Natural killer cell (primary cell): ENCODE measurements at places on chromosomes 7 and 10. TPM values are rescaled to one million over a fixed set of nuclear protein-coding genes. Genes with fewer than 3 reads are reported as not detected.

The CREB3L2 gene
- total RNA-seq, result 45.9 TPM

The GPR15LG gene
- not detected for total RNA-seq

The PDZD7 gene
- 0.35 TPM for total RNA-seq

The FGFBP3 gene
- total RNA-seq, result 2.0 TPM

The FKBP9 gene
- total RNA-seq, result 2.3 TPM

GRCh38 chr10:1612908-1613307 is 124.4 kb downstream of the ADARB2 start:
- DNase-seq, result no peak
- H3K27ac ChIP-seq, result no peak overlapping the region
- H3K4me3 ChIP-seq, result no peak overlapping the region

DNA sequence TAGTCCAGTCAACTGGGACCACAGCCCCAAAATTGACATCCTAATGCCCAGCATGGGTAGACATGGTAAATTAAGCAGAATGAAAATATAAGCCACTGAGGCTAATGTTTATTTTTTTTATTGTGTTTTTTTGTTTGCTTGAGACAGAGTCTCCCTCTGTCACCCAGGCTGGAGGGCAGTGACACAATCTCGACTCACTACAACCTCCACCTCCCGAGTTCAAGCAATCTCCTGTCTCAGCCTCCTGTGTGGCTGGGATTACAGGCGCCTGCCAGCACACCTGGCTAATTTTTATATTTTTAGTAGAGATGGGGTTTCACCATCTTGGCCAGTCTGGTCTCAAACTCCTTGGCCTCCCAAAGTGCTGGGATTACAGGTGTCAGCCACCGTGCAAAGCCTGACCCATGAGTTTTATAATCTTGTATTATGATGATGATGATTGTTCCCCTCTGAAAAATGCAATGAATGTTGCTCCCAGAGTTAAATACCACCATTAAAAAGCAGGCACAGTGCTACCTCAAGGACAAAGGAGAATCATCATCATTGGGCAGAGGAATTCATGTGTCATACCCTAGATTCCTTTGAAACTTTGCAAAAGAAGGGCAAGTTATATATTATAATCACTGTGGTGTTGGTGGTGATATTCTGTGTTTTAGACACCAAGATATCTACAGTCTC is 228.0 kb downstream of the PARD3 start:
- no peak overlapping the region for H3K4me3 ChIP-seq
- no peaks in the 10 kb centered on the region for H3K27me3 ChIP-seq
- no peaks in the 10 kb centered on the region for H3K36me3 ChIP-seq
- H3K4me1 ChIP-seq, result no peaks in the 10 kb centered on the region
- no peak overlapping the region for H3K27ac ChIP-seq

DNA sequence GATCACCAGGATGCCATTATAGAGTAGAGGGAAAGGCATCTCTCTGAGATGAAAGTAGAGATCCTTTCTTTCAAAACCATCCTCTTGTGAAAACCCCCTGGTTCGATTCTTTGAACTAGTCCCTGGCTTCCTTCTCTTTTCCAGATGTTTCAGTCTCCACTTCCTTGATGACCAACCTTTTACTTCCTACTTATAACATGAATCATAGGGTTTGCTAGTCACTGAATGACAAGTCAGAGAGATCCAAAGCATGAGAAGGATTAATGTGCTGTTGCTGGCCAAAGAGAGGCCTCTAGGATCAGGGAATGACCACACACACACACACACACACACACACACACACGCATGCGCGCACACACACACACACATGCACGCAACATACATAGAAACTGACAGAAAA is 161.1 kb upstream of the FRMD4A start:
- no peaks in the 10 kb centered on the region for H3K4me1 ChIP-seq
- no peaks in the 10 kb centered on the region for H3K36me3 ChIP-seq
- no peak overlapping the region for H3K4me3 ChIP-seq
- no peak overlapping the region for H3K27ac ChIP-seq
- no peaks in the 10 kb centered on the region for H3K27me3 ChIP-seq

GRCh38 chr10:85413570-85413969 is 953.0 kb downstream of the GRID1 start:
- no peaks in the 10 kb centered on the region for H3K4me1 ChIP-seq
- H3K27me3 ChIP-seq, result no peaks in the 10 kb centered on the region
- no peak overlapping the region for H3K4me3 ChIP-seq
- H3K27ac ChIP-seq, result no peak overlapping the region

DNA sequence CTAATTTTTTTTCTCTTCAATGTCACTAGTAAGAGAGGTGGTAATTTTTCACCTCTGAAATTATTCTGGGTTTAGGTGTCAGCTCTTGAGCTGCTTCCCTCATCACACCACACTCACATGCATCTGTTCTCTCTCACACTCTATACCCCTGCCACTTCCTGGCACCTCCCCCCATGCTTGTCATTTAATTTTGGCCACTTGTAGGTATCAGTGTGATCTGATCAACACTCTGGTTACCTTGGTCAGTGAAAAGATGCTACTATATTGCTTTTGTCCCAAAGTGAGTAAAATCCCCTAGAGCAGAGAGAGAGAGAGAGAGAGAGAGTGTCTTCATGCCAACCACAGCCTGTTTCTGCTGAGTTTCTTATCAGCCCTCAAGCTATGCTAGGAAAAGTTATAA is 42.5 kb downstream of the STK17A start:
- peaks cover 37% of the 10 kb centered on the region for H3K4me1 ChIP-seq
- H3K4me3 ChIP-seq, result no peak overlapping the region
- peak; percentile 76 for DNase-seq
- H3K27ac ChIP-seq, result peak overlapping the region; percentile 80
- no peaks in the 10 kb centered on the region for H3K27me3 ChIP-seq
- H3K36me3 ChIP-seq, result peaks cover 75% of the 10 kb centered on the region

DNA sequence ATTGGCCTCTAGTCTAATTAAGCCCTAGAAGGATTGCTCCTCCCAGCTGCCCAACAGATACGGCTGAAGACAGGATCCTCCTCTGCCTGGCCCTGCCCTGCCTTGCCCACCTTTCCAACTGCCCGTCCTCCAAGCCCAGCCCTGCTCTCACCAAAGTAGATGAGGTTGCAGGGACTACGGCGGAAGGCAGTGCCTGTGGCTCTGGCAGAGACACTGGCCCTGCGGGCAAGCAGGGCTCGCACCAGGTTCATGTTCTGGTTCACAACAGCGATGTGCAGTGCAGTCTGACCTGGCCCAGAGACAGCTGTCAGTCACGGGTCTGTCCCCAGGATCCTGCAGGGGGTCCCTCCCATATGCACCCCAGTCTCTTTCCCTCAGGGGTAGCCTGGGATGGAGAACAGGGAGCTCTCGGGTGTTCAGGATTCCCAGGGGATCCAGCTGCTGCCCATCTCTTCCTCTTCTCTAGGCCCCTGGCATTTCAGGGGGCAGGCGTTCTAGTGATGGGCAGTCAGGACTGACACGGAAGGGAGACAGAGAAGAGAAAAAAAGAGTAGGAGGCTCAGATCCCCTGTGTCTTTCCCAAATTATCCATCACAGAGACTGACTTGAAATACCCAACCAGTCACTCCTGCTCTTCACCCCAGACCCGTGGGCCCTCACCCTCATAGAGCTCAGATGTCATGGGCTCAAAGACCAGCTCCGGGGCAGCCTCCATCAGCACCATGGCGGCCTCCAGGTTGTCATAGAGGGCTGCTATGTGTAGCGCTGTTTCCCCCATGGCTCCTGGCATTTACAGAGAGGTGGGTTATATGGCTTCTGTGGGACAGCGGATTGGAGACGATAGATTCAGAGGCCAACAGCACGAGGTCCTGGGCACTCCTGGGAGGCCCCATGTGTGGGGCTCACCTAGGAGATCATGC is 8.3 kb downstream of the TRPV6 start:
- DNase-seq, result no peak
- H3K4me1 ChIP-seq, result no peaks in the 10 kb centered on the region
- H3K27ac ChIP-seq, result no peak overlapping the region
- no peak overlapping the region for H3K4me3 ChIP-seq
- no peaks in the 10 kb centered on the region for H3K36me3 ChIP-seq

GRCh38 chr7:42986781-42987248 is 54.6 kb downstream of the MRPL32 start:
- no peak overlapping the region for H3K27ac ChIP-seq
- no peaks in the 10 kb centered on the region for H3K4me1 ChIP-seq
- no peak for DNase-seq

GRCh38 chr7:50631639-50632038 is 66.4 kb upstream of the DDC start:
- peaks cover 2% of the 10 kb centered on the region for H3K27me3 ChIP-seq
- no peaks in the 10 kb centered on the region for H3K36me3 ChIP-seq
- no peak overlapping the region for H3K4me3 ChIP-seq
- no peak overlapping the region for H3K27ac ChIP-seq
- H3K4me1 ChIP-seq, result no peaks in the 10 kb centered on the region

GRCh38 chr7:44307301-44307900 is 18.0 kb downstream of the CAMK2B start:
- H3K36me3 ChIP-seq, result no peaks in the 10 kb centered on the region
- H3K4me1 ChIP-seq, result peaks cover 17% of the 10 kb centered on the region
- DNase-seq, result peak; percentile 12
- no peak overlapping the region for H3K4me3 ChIP-seq
- H3K27me3 ChIP-seq, result peaks cover 10% of the 10 kb centered on the region
- H3K27ac ChIP-seq, result no peak overlapping the region
